ENCODE measurements at places on chromosomes 2 and 18.

DNA sequence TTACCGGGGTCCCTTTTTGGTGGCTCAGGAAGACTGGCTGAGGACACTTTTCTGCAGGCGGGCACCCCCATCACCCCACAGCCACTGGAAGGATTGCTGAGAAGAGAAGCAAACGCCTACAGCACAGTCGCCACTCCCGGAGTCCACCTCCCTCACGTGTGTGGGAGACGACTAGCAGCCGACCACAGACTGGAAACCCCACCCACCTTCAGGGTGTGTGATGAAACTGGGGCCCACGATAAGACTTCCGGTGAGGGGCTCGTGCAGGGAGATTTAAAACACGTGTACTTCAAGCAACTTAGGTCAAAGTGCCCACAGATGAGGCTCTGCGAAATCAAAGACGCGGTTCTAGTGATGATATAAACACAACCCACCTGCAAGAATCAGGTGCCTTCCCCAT lies 26.3 kb downstream of the MBP start:
- no peak for DNase-seq

GRCh38 chr2:191109888-191110287 lies 40.9 kb downstream of the STAT4 start:
- DNase-seq, result peak; percentile 58

DNA sequence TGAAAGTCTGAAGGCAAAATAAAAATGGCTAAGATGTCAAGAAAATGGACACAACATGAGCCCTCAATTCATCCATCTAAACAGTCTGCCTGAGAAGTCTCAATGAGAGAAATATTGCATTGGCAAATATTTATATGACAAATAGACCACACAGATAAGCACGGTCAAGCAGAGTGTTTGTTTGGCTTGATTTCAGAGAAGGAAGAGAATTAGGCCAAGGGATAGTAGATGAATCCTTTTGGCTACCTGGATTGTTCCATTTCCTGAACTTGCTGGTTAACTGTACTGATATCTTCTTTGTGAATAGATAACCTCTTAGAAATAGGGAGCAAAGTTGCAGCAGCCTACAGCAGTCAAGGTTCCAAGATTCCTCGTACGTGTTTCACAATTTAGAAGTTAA lies 129.6 kb downstream of the RBMS1 start:
- DNase-seq, result no peak

GRCh38 chr2:5250482-5250881 lies 441.7 kb upstream of the SOX11 start:
- DNase-seq, result peak; percentile 85

DNA sequence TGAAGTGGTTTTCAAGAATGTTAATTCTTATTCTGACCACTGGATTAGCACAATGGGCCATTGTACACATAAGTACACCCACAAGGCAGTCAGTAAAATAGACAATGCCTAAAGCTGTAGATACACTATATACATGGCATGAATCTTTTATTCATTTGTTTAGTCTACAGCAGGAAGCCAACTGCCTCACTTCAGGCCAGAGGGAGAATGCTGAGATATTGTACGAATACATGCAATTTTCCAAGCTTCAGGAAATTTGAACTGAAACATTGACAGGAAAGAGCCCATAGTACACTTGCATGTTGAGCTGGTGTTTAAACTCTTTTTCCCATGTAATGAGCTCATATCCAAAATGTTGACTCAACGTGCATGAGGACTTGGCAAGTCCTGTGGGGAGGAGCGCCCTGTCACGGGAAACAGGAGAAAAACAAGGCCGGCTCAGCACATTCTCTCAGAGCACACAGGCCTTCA lies 111.6 kb upstream of the CYP1B1 start:
- DNase-seq, result peak; percentile 88

GRCh38 chr2:226410247-226410835 lies 389.3 kb downstream of the IRS1 start:
- DNase-seq, result no peak

Data from astrocyte of the spinal cord (primary cell).